ENCODE measurements at places on chromosomes 4 and X. TPM values are rescaled to one million over a fixed set of nuclear protein-coding genes. Genes with fewer than 3 reads are reported as not detected.

Gene SYNPO2
- total RNA-seq, result 0.17 TPM

DNA sequence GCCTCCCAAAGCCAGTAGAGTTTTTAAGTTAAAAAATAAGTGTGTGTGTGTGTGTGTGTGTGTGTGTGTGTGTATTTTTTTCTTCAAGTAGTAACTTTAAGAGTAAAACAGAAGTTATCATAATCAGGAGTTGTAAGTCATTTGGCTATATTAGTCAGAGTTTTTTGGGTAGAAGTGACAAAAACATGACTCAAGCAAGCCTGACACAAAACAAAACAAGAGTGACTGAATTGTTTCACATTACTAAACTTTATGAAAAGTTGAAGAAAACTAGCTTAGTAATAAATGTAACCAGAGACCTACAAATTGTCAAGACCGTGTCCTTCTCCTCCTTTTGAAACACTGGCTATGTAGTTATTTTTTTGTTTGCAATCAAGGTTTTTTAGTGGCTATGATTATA lies 738.0 kb upstream of the PITX2 start:
- no peak for DNase-seq

DNA sequence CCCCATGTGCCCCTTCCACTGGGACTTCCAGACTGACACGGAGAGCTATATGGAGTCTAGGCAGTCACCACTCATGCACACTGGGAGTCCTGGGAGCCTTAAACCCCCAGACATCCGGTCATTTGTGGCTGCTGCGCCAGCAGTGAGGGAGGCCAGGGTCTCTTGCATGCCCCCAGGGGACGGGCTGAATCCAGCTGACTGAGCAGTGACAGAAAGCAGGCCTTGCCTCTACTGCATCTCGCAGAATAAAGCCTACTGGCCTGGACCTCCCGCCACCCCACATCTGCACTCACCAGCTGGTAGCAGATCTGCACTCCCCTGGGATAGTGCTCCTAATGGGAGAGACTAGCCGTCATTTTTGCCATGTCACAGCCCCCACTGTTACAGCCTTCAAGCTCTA lies 1234.2 kb downstream of the FAM133A start:
- no peak for DNase-seq

DNA sequence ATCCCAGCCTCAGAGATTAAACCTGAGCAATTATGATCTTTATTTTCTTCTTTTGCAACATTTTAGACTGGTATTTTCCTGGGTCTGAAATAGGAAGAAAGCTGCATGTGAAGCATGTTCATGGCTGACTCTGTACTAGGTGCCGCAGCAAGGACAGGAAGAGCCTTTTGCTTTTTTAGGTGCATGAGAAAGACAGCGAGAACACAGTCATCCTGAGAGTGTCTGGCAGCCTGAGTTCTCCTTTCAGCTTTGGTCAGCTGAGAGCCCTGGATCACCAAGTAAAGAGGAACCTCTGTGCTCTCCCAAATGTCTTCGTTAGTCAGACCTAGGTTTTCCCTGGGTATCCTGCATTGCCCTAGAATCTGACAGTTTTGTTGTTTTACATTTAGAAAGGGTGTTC lies 29.8 kb downstream of the FAM149A start:
- DNase-seq, result no peak

DNA sequence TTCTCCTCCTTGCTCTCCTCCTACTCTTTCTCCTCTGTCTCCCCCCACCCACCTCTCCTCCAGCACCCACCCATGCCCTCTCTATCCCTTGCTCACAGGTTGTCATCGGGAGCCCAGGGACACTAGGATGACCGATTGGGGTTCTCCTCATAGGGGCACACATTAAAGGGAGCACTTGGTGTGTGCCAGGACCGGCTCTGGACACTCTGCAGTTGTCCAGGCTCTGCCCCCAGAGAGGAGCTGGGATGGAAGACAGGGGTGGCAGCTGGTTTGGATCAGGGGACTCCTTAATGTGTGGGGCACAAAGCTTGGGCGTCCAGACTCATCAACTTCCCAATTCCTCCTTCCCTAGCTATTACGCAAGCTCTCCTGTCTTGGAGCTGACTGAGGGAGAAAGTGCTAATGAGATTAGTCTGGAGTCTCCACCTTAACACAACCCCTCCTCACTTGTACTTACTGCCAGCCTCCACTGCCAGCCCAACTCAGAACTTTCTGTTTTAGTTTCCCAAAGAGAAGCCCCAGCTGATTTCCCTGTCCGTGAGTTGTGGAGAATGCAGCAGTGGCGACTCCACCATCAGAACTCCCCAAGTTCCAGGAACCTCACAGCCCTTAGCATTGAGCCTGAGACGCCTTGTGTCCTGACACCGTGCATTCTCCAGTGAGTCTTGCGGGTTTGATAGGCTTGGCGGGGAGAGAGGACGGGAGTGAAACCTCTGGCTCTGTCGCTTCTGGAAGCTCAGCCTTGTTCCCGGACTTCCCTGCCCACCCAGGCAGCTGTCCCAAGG lies 52.2 kb downstream of the CXorf49B start:
- no peak for DNase-seq

DNA sequence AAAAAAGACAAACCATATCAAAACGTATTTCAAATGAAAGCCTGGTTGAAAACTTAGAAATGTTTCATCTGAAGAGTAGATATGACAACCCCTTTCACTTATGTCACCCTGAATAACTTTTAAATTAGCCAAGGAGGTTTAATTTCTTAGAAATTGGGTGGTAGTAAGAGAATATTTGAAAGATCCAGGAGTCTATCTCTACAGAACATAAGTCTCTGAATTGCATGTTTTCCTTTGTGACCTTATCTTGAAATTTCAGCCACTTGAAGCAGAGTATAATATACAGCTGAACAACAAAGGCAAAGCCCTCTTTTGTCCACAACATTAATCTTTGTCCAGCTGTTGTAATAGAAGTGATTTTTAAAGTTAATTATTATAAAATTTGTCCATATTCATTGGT lies 49.5 kb downstream of the TMEM154 start:
- no peak for DNase-seq

GRCh38 chrX:30714138-30714537 lies 60.9 kb downstream of the GK start:
- no peak for DNase-seq

DNA sequence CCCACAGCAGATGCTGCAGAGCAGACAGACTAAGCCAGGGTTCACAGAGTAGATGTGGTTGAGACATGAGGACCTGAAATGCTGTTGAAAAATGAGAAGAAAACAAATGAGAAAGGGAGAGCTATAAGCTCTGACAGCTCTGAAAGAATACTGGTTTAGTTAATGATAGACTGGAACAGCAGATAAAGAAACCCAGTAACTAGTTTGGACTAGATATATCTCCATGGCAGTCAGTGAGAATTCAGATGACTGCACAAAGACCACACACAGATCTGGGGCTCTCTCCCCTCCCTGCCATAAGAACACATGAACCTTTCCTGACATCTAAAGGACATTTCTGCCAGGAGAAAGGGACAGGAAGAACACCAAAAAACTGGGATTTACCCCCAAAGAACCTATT lies 8.2 kb downstream of the NAA11 start:
- DNase-seq, result no peak

All from dermis blood vessel endothelial cell (primary cell).